Stimulated activated memory B cell treated with anti-CD40 and anti-IgM and Interleukin-4, amounts not matched to agents 10 μg/mL and 1 μg/mL and 100 μg/mL, for 72 hours (primary cell): ENCODE measurements at places on chromosomes 2 and 18.
A peak's percentile ranks its signal among the peaks of the same experiment; 100 is the strongest.

- no peak for ATAC-seq
Measured at GRCh38 chr2:239354132-239354790, 46.6 kb downstream of the HDAC4 start.

DNA sequence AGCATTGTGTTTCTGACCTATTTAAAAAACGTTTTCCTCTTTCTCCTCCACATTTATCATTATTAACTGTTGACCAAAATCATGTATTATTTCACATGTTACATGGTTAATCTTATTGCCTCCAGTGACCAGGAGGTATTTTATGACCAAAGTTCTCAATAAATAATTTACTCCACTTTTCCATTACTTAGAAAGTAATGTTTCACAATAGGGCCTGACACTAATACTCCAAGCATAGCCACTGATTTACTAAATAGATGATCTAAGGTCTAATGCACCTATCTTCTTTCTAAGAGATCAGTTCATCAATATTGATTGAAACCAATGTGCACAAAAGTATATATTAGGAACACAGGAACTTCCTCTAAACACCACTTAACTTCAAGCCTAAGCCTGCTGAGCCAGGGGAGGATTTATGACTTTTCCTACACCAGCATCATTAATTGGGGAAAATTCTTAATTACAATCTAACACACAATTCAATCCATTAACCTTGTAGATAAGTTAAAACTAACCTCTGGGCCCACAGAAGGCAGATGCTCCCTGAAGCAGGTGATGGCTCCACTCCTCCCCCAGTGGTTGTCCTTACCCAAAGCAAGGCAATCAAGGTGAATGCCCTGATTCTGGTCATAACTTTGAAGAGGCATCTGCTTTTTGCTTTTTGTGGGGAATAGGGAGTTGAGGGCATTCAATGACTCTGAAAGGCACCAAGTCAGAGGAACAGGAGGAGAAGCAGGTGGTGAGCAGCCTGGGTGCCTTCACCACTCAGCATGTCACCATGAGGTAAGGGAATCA lies 33.9 kb downstream of the RBMS1 start:
- no peak for ATAC-seq

GRCh38 chr2:53095664-53096063 lies 671.9 kb upstream of the CHAC2 start:
- ATAC-seq, result no peak

GRCh38 chr2:74109551-74109950 lies 38.2 kb downstream of the BOLA3 start:
- no peak for ATAC-seq

GRCh38 chr2:192148241-192148619 lies 46.5 kb downstream of the TMEFF2 start:
- ATAC-seq, result no peak

DNA sequence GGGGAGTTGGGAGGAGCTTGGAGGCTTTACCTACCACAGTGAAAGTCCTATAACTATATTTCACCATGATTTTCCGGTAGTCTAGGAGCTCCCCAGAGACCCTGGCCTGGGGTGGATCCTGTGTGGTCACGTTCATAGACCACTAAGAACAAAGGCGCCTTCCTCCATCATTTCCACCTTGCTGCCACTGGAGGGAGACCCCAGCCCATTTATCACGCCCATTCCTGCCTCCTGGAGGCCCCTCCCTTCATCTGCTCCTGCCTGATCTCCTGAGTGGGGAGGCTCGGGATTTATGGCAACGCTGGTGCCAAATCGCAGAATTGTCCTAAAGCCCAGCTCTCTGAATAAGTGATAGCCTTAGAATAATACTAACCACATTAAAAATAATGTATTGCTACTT lies 507.6 kb upstream of the SPHKAP start:
- ATAC-seq, result no peak

GRCh38 chr2:180124273-180125139 lies 117.4 kb upstream of the CWC22 start:
- ATAC-seq, result peak; percentile 55

DNA sequence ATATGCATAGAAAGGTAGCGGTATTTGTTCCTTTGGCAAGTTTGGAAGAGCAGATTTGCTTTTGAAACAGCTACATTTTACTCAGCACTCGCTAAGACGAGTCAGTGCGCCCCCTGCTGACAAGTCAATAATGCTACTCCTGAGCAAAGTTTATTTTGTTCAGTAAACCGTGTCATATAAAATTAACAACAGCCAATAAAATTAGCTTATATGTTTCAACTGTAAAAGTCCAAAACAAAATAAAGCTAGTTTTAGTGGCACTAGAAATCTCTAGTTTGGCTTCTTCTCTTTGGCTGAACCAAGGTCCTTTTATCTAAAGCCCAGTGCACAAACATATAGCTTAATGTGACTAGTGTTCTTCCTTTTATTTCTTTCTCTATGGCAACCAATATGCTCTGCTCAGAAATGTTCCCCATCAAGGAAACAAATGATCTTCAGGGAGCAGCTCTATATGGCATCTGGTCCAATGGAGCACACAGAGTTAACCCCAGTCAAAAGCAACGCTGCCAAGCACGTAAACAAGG lies 4.2 kb upstream of the POU3F3 start:
- ATAC-seq, result no peak

DNA sequence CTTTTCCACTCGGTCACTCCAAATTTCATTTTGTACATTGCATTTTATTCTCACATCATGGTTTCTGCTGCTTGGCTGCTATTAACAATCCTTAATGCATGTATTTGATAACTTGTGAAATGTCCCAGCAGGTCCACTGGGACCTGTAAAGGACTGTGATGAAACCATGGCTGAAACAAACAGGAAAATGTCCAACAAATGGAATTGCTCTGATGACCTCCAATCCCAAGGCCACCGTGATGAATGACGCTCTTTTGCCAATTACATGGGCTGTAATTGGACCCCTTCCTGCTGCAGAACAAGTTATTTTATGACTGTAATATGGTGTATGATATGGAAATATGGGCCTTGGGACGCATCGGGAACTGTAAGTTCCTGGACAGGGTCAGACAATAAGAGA lies 224.2 kb upstream of the CXCR4 start:
- no peak for ATAC-seq

DNA sequence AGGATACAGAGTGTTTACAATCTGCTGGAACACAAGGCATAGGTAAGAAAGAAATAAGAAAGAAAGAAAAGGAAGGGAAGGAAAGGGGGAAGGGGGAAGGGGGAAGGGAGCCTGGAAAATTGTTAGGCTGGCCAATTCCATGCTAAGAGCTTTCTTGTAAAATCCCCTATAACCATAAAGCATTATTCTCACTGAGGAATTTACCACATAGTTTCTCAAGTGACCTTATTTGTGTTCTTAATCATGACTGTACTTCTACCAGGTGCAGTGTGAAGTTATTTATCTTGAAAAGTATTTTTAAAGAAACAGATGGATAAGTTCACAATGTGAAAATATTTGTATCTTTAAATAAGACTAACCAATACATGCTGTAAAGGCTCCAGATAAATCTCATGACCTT lies 39.2 kb upstream of the KIDINS220 start:
- ATAC-seq, result no peak

DNA sequence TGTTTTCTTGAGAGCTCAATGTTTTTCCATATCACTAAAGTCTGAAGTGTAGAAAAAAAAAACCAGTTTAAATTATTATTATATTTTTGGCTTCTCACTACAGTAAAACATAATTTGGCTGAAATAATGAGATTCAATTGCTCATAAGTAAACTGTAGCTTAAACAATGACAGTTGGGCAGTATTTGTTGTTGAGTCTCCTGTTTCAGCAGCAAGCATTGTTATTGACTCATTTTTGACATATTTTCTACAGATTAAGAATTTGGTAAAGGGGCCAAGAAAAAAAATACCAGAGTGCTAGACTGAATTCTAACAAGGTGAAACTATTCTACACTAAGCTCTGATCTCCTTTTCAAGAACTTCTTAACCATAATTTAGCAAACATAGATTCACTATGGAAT lies 2070.4 kb upstream of the CELF4 start:
- ATAC-seq, result no peak

GRCh38 chr2:20674974-20675679 lies 8.2 kb downstream of the GDF7 start:
- no peak for ATAC-seq

DNA sequence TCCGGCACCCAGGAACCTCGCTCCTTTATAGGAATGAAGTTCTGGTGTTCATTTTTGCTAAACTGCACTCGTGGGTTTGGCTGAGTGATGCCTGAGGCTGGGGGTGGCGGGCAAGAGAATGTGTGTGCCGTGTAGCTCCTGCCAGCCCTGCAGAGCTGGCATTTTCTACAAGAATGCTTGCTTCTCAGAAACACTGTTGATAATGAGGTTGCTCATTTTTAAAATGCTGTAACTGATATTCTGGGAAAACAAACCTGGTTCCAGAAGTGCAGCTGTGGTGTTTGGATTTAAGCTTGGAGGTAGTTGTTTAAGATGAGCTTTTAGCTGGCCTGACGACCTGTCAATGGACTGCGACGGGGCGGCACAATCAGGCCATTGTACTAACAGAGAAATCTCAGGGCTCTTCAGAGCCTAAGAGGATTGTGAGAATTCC lies 511.9 kb upstream of the TNP1 start:
- no peak for ATAC-seq

DNA sequence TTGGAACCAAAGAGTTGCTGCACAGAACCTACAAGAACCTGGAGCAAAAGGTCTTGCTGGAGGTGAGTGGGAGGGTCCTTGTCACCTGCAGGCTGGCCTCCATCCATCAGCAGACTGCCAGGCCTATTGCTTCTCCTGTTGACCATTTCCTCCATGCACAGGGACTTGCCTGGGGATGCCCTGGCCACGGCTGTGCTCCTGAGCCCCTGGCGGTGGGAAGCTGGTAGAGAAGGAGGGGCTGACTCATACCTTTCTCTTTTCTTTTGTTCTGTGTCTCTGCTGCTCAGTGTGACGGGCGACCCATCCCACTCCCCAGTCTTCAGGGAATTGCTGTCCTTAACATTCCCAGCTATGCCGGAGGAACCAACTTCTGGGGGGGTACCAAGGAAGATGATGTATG lies 102.6 kb downstream of the DGKD start:
- no peak for ATAC-seq

DNA sequence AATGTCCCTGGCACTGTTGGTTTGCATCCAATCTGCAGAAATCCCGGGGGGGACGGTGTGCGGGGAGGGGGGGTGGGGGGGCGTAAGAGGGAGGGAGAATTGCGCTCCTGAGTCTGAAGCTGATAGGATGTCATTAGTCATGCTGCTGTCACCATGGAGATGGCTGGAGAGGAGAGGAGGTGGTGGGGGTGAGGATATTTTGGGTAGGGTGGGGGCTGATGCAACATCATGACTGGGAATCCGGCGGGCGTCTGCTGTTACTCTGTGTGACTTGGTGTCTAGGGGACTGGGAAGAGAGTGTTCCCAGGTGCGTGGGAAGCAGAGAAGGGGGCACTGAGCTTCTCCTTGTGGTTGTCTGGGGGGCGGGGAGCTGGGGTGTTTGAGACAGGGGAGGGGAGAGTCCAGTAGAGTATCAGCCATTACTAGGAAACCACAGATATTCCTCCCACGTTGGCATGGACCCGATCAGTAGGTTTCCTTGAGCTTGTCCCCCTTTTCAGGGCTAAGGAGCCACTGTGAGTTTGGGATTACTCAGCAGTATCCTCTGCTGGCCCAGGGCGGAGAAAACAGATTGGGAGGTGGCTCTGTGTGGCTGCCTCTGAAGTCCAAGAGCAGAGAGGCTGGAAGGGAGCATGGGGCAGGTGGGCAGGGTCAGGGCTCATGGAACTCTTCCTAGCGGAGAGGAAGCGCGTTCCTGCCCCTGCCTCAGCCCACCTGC lies 18.9 kb downstream of the TET3 start:
- ATAC-seq, result no peak

- no peak for ATAC-seq
Measured at GRCh38 chr2:171401947-171402346, 31.8 kb downstream of the METTL8 start.

DNA sequence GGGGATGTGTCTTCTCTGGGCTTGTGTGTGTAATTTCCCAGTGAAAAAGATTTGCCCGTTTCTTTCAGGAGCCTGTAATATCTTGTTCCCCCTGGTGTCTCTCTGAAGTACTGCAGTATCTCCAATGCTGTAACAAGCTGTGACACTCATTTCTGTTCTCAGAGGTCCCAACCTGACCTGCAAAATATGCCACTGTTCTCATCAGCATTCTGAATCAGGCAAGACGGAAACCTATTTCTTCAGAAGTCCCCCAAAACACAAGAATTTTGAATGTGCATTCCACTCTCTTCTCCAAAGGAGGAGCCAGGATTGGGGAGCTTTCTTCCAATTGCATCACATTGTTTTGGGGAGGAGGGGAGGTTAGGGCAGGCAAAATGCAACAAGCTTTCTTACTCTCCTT lies 77.0 kb upstream of the CNGA3 start:
- ATAC-seq, result peak; percentile 60

GRCh38 chr2:28068088-28068487 lies 177.6 kb downstream of the BABAM2 start:
- ATAC-seq, result no peak

GRCh38 chr2:112812318-112813267 lies 24.0 kb downstream of the IL1B start:
- peak; percentile 81 for ATAC-seq

GRCh38 chr2:13193075-13193474 lies 476.3 kb downstream of the TRIB2 start:
- ATAC-seq, result no peak

- ATAC-seq, result no peak
Measured at GRCh38 chr2:25310965-25311864, 30.5 kb downstream of the DNMT3A start.

GRCh38 chr2:229003256-229003655 lies 267.8 kb downstream of the PID1 start:
- no peak for ATAC-seq

DNA sequence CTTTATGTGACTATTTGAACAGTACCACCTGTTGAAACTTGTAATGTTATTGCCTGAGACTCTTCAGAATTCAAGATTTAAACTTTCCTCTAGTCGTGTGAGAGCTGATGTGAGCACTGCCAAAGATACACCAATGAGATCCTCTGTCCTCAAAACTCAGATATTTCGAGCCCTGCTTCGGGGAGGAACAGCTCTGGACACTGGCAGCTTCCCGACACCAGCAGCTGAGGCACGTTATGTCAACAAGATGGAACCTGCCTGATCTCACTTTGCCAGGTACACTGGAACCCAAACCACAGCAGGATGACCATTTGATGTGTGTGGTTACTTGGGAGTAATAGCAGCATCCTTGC lies 319.9 kb upstream of the RBMS1 start:
- ATAC-seq, result no peak
